ENCODE measurements at places on chromosomes 11 and 22. TPM values are rescaled to one million over a fixed set of nuclear protein-coding genes. Genes with fewer than 3 reads are reported as not detected.
A peak's percentile ranks its signal among the peaks of the same experiment; 100 is the strongest.

SLC22A25 gene
- not detected for total RNA-seq

OR52I1 gene
- not detected for total RNA-seq

TMEM132A gene
- 1.1 TPM for total RNA-seq

FTH1 gene
- total RNA-seq = 700 TPM

FGF4 gene
- total RNA-seq = not detected

OR51B5 gene
- not detected for total RNA-seq

GRCh38 chr22:36124666-36125065 lies 35.9 kb downstream of the APOL3 start:
- no peak overlapping the region for H3K4me3 ChIP-seq
- DNase-seq = no peak
- H3K27me3 ChIP-seq = no peaks in the 10 kb centered on the region
- H3K27ac ChIP-seq = no peak overlapping the region
- H3K4me1 ChIP-seq = peaks cover 11% of the 10 kb centered on the region

GRCh38 chr11:57742087-57742452 lies 779 bp downstream of the SELENOH start:
- DNase-seq = no peak
- no peaks in the 10 kb centered on the region for H3K27me3 ChIP-seq
- peak overlapping the region; percentile 97 for H3K4me3 ChIP-seq
- peak overlapping the region; percentile 97 for H3K27ac ChIP-seq

DNA sequence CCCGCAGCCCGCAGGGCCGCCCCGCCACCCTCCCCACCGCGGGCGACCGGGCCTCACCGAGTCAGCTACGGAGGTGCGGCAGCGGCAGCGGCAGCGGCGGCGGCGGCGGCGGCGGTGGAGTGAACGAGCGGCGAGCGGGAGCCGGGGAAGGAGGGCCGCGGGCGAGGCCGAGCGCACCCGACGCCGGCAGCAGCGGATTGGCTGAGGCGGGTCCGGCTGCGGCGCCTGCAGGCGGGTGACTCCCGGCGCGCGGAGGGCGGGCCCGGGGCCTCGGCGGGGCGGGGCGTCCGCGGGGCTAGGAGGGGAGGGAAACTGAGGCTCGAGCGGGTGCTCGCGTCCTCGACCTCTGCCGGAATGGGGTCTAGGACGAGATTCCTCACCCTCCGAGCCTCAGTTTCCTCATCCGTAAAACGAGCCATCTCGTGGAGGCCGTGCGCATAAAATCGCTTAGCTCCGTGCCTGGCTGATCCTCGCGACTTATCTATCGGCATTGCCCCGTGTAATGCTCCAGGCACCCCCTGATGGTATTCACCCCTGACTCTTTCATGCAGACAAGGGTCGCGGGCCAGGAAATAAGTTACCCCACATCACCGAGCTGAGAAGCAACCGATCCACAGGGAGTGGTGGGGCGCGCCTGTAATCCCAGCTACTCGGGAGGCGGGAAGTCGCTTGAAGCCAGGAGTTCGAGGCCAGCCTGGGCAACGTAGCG lies at the start of gene CPT1A:
Gene CPT1A, minus strand, starts transcription at position 199 of the 709 bp plus-strand sequence. CDS start 26,442 bp downstream, outside the sequence.
- peak within 1 kb of the TSS; percentile 88 for H3K27ac ChIP-seq
- H3K4me3 ChIP-seq = peak within 1 kb of the TSS; percentile 93
- H3K4me1 ChIP-seq = peaks cover 49% of the 10 kb centered on the region
- H3K27me3 ChIP-seq = no peaks in the 10 kb centered on the region
- DNase-seq = peak; percentile 72

DNA sequence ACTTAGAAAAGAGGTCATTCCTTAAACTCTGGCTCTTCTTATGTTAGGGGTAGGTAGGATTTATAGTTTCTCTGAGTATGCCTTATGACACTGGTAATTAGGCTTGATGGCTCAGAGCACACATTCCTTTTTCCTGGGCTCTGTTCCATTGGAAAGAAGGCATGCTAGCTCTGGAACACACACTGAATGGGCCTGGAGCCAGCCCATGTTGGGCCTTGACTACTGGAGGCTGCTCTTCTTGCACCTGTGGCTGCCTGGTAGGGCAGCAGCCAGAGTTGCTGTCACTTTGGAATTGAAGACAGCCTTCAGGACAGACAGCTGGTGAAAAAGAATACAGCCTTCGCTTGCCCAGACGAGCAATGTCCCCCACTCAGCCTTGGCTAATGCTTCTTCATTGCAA lies 18.2 kb downstream of the MCAM start:
- no peak overlapping the region for H3K27ac ChIP-seq
- no peak overlapping the region for H3K4me3 ChIP-seq
- DNase-seq = no peak
- H3K27me3 ChIP-seq = no peaks in the 10 kb centered on the region
- H3K36me3 ChIP-seq = peaks cover 46% of the 10 kb centered on the region

DNA sequence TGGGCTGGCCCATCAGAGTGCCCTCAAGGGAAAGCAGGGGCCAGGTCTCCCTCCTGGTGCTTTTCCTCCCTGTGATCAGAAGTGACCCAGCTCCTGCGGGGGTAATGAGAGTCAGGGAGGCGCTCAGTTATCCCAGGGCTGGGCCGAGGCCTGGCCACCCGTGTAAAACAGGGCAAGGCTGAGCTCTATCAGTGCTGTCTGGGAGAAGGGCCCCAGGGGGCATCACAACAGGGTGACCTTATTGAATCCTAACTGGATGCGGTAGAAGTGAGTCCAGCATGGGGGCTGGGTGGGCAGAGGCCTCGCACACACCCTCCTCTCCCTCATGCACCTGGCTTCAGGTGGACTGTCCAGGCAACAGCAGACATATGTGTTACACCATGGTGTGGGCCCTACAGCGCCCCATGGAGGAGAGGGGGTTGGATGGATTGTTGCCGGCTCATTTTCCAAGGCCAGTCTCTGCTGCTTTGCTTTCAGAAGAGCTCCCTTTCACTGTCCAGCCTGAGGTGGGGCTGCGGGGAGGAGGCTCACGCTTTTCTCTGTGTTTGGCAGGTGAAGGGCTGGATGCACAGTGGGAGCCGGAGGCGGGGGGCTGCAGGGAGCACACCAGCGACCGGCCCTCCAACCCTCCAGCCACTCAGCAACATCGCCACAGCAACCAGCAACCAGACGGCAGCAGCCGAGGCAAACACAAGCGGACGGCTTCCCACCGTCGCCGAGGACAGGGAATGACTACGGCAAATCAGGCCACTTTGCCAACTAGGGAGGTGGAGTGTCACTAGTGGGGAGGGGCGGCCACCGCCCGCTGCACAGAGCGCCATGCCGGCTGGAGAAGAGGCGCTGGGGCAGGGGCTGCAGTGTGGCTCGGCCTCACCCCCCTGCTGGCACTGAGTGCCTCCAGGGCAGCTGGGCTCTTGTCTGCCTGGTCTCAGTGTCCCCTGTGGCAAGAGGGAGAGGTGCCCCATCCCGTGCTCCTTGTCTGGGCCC lies 24.7 kb downstream of the GNAZ start:
- H3K27ac ChIP-seq = no peak overlapping the region
- H3K27me3 ChIP-seq = no peaks in the 10 kb centered on the region
- no peaks in the 10 kb centered on the region for H3K4me1 ChIP-seq
- no peak overlapping the region for H3K4me3 ChIP-seq

DNA sequence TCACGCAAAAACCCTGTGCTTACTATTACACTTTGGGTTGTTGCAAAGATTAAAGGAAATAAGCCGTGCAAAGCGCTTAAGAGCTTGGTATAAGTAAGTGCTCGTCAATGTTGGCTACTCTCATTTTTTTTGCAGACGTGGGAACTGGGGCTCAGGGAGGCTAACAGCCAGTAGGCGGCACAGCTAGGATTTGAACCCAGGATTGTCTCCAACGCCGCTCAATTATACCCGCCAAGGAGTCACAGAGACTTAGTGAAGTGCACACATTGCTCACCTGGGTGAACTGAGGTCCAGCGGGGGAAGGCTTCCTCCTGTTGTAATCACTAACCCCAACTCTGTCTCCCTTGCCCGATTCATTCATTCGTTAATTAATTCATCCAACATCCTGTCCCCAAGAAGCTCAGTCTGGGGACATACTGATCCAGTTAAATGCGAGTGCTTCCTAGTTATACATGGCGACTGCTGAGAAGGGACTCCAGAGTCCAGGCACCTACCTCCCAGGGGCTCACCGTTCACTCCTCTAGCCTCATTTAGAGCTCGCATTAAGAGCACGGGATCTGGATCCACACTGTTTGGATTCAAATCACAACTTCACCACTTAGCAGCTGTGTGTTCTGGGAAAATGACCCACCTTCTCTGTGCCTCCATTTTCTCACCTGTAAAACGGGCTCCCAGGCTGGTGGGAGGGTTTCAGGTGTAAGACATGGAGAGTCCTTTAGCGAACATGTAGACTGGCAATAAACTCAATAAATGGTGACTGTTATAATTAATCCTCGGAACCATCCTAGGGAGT lies 838 bp upstream of the MTFP1 start:
- peaks cover 42% of the 10 kb centered on the region for H3K4me1 ChIP-seq
- peaks cover 65% of the 10 kb centered on the region for H3K36me3 ChIP-seq
- H3K27ac ChIP-seq = peak overlapping the region; percentile 96
- H3K4me3 ChIP-seq = peak overlapping the region; percentile 93

DNA sequence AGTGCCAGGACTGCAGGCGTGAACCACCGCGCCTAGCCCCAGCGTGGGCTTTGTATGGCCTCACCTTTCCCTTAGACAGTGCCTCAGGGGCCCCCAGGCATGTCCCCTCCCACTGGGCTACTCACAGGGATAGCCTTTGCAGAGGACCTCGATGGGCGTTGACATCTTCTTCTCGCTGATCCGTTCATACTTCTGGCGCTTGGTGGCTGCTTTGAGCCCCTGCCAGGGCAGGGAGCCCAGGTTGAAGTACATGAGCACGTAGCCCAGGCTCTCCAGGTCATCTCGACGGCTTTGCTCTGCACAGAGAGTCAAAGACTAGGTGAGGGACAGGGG lies 17.5 kb downstream of the CSNK1E start:
- no peak overlapping the region for H3K27ac ChIP-seq
- H3K27me3 ChIP-seq = no peaks in the 10 kb centered on the region
- peaks cover 4% of the 10 kb centered on the region for H3K4me1 ChIP-seq

DNA sequence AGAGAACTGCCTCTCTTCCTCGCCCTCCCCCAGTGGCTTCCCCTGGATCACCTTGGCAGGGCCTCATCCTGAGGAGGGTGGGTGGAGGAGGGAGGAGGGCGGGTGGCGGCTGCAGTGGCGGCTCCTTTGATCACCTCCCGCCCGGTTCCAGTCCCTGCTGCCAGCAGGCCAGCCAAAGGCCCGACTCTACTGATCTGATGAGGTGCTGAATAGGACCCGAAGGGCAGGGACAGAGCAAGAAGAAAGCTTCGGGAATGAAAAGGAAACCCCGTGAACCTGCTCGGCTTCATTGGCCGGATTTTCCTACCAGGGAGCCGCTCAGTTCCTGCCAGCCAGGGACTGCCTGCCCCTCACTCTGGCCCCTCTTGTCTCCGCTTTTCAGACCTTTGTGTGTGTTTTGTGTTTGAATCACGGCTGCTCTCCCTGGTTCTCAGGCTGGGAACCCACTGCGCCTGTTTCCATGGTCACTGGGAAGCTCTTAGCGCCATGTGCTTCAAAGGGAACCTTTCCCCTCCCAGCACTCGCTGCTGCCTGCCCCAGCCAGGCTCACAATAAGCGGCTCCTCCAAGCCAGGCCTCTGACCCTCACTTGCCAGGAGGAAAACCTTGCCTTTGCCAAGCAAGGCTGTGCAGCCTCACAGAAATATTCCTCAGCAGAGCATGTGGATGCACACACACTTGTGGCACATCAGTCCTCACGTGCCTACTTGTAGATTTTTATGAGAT lies 56.8 kb downstream of the C22orf31 start:
- DNase-seq = peak; percentile 4
- H3K27ac ChIP-seq = no peak overlapping the region
- H3K36me3 ChIP-seq = no peaks in the 10 kb centered on the region
- H3K27me3 ChIP-seq = peaks cover 27% of the 10 kb centered on the region

GRCh38 chr22:40919446-40919845 lies 31.7 kb upstream of the RBX1 start:
- H3K27ac ChIP-seq = no peak overlapping the region
- no peak overlapping the region for H3K4me3 ChIP-seq
- peaks cover 17% of the 10 kb centered on the region for H3K36me3 ChIP-seq
- no peaks in the 10 kb centered on the region for H3K27me3 ChIP-seq

- H3K27me3 ChIP-seq = no peaks in the 10 kb centered on the region
- no peak overlapping the region for H3K27ac ChIP-seq
- no peaks in the 10 kb centered on the region for H3K4me1 ChIP-seq
- H3K4me3 ChIP-seq = no peak overlapping the region
- DNase-seq = no peak
These were observed 50.9 kb downstream of the AAMDC start for GRCh38 chr11:77871855-77872254.

DNA sequence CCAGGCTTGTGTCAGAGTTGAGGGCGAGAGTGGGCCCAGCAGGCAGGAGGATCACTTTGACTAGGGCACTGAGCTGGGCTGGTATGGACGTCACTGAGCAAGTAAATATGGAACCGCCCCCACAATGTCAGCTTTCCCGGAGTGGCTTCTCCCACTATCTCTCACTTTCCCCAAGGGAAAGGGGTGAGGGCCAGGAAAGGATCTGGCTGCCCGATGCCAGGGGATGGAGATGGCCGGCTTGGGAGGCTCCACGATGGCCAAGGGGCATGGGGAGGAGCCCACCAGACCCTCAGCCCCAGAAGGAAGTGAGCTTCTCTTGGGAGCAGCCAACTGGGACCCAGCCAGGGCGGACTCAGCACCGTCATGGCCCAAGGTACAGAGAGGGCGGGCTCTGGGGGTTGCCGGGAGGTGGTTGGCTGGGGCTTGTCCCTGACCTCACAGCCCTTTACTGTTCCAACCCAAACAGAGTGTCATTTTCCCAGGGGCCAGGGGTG lies 8.7 kb downstream of the PRDM11 start:
- H3K27ac ChIP-seq = no peak overlapping the region
- H3K36me3 ChIP-seq = no peaks in the 10 kb centered on the region
- no peak overlapping the region for H3K4me3 ChIP-seq
- H3K27me3 ChIP-seq = no peaks in the 10 kb centered on the region
- no peak for DNase-seq

DNA sequence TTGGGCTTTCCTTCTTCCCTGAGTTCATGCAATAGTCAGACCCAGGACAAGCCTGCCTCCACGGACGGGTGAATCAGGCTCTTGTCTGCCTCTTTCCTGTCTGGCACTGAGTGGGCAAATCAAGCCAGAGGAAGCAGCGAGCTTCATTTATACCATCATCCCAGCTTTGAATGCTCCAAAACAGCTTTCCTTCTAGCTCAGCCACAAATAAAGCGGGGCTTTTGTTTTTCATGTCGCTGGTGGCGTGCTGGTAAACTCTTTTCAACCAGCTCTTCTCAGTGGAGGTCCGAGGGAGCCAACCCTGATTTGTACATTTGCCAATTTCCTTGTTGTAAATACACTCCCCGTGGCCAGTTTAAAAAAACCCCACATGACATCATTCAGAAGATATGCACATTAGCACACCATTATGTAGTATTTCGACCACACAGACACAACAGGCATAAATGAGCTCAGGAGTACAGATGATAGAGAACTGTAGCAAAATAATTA lies 8.6 kb downstream of the C11orf91 start:
- H3K27ac ChIP-seq = no peak overlapping the region
- H3K4me3 ChIP-seq = no peak overlapping the region

GRCh38 chr22:39078329-39078728 lies 1.3 kb downstream of the APOBEC3G start:
- peak overlapping the region; percentile 93 for H3K4me3 ChIP-seq
- no peaks in the 10 kb centered on the region for H3K27me3 ChIP-seq
- peaks cover 55% of the 10 kb centered on the region for H3K4me1 ChIP-seq
- H3K27ac ChIP-seq = peak overlapping the region; percentile 94

GRCh38 chr11:133705873-133706272 lies 139.4 kb downstream of the SPATA19 start:
- no peak overlapping the region for H3K4me3 ChIP-seq
- H3K27ac ChIP-seq = no peak overlapping the region
- H3K4me1 ChIP-seq = no peaks in the 10 kb centered on the region
- no peaks in the 10 kb centered on the region for H3K27me3 ChIP-seq
- no peaks in the 10 kb centered on the region for H3K36me3 ChIP-seq

- no peak for DNase-seq
- H3K4me3 ChIP-seq = no peak overlapping the region
- H3K27me3 ChIP-seq = peaks cover 3% of the 10 kb centered on the region
- no peaks in the 10 kb centered on the region for H3K36me3 ChIP-seq
These were observed 19.5 kb downstream of the TSKU start for GRCh38 chr11:76802621-76803020.
